ENCODE measurements at places on chromosomes 4 and X.
A peak's percentile ranks its signal among the peaks of the same experiment; 100 is the strongest.

GRCh38 chrX:25028726-25029125 is 13.0 kb upstream of the ARX start:
- DNase-seq = no peak

DNA sequence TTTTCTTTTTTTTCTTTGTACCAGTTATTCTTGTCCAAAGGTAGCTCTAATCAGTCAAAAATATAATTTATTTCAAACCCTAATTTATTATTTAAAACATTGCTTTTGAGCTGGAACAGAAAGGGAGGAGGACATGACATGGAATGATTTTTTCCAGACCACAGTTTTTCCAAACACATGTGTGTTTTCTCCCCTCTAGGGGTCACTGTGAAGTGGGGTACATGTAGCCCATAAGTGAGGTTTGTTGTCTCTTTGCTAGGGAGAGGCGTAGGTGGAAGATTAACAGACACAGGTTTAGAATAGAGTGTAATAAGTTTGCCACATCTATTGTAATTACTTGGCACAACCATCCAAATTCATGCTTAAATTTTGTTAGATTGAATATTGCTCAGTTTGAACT is 83.0 kb downstream of the TNIP2 start:
- DNase-seq = no peak

DNA sequence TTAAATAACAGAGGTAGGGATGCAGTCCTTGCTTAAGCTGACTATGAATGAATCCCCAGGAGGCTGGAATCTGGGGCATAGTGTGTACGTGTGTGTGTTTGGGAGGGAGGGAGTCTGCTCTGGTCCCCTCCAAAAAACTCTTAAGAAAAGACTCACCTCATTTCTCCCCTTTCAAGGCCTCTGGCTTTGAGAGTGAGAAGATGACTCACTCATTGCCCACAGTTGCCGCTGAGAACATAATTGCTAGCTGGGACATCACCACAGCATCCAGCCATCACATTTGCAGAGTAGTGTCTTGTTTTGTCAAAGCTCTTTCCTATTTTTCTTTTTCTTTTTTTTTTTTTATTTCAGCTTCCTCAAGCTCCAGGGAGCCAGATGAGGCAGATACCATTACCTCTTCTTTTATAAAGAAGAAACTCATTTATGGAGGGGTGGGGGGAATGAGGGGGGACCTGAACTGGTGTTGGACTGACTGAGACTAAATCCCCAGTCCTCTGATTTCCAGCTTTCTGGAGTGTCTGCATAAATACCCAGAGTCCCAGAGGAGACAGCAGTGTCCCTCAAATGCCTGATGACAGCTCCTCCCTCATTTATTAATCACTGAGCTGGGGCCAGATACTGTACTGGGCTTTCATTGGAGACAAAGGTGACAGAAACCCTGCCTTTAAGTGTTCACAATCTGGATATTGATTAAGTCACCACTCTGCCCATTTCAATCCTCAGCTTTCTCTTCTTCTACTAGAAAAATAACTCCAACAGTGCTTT is 61.9 kb upstream of the LAS1L start:
- DNase-seq = peak; percentile 64

GRCh38 chr4:185782523-185782922 is 29.5 kb downstream of the SORBS2 start:
- DNase-seq = no peak

GRCh38 chrX:130916636-130917422 is 13.8 kb upstream of the ENOX2 start:
- DNase-seq = peak; percentile 20

GRCh38 chr4:94588896-94589693 is 137.4 kb downstream of the PDLIM5 start:
- DNase-seq = no peak

GRCh38 chr4:5465529-5465928 is 242.8 kb downstream of the EVC2 start:
- DNase-seq = no peak

DNA sequence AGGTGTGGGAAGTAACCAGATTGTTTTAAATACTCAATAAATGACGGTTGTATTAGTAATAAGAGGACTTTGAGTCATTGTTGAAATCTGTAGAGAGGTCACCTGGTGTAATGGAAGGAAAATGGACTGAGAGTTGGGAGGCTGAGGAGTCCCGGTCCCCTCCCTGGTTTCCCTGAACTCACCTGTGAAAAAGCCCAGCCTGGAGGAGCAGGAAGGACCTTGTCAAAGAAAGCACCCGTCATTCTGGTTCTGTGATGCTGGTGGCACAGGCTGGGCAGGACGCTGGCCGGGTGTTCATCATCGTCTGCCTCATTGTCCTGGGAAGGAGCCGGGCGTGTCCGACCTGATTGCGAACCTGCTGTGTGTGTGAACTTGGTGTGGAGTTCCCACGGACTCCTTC is 70.8 kb downstream of the SORCS2 start:
- no peak for DNase-seq

DNA sequence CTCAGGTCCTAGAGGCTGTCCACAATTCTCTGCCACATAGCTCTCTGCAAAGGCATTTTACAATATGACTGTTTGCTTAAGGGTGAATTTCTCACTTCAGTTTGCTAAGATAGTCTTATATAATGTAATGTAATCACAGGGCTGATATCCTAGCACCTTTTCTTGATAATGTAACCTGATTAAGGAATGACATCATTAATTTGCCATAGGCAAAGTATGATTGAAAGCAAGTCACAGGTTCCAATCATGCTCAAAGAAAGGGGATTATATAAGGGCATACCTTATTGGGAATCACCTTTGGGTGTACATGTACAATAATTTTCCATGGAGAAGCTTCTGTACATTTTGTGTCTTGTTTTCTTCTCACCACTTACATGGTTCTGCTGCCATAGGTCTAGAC is 18.9 kb downstream of the GNRHR start:
- no peak for DNase-seq

GRCh38 chr4:3729188-3729881 is 36.9 kb upstream of the ADRA2C start:
- DNase-seq = no peak

GRCh38 chr4:79756140-79756895 is 316.7 kb downstream of the ANTXR2 start:
- DNase-seq = no peak

- DNase-seq = no peak
Observed at GRCh38 chr4:153481478-153481877, 15.3 kb downstream of the TMEM131L start.

DNA sequence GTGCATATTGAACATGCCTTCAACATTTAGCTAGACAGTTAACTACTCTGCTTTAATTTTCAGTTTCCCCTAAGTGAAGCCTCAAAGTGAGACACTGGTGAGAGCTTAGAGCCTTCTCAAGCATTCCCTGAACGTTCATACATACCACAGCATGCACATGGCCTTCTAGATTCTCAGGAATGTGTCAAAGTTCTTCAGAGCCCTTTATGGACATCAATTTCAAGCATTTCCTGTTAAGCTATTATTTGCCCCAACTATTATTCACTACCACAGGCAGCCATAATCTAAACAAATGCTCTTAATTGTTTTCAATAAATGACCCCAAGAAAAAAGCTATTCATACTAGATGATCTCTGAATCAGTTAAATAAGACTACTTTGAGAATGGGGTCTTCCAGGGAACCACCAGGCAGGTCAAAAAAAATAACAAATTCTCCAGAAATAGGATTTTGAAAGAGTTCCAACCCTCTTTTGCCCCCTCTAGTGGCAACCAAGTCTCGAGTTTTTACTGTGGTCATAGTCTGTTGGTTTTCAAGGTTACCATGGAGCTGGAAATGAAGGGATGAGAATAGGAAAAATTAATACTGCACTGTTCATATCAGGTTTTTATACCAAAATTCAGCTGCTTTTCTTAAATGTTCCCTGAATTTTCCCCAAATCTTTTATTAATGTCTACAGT is 235.4 kb downstream of the RAB28 start:
- peak; percentile 11 for DNase-seq

GRCh38 chr4:144384408-144384807 is 243.9 kb upstream of the GYPA start:
- DNase-seq = no peak

GRCh38 chrX:87813566-87813965 is 296.0 kb downstream of the KLHL4 start:
- no peak for DNase-seq

- no peak for DNase-seq
Observed at GRCh38 chrX:48165241-48165640, 31.4 kb downstream of the SSX5 start.

DNA sequence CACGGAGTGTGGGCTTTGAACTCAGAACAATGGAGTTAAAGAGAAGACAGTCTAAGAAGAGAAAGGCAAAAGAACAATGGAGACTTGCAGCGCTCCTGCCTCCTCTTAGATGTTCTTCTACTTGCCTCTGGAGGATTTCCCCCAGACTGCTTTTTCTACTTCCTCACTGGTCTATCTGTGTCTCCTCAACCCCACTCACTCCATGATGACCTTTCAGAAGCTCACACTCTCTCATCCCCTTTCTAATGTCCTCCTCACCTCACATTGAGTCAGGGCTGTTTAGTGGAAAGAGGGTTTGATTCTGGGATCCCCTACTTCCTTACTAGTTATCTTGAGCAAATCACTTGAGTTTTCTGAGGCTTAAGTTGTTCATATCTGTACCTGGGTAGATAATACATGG is 12.2 kb upstream of the HERC6 start:
- no peak for DNase-seq

DNA sequence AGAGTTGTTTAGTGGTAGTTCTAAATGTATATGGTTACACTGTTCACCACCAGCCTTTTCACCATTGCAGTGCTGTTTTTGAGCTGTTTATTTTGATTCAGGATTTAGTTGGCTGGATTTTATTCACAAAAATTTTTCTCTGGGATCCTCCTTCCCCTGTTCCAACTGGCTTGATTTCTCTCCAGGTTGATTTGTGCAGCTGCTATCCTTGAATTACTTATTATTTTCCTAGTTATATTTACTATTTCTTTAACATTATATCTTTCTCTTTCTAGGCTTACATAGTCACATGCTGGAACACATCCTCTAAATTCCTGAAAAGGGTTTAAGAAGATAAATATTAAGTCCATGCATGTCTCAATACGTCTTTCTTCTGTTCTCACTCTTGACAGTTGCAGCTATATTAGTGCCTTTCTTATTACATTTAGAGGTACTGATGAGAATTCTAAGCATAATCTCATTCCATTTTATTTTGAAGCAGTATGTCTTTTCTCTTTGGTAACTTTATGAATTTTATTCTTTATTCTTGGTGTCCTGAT is 82.2 kb downstream of the SUPT20HL2 start:
- no peak for DNase-seq

DNA sequence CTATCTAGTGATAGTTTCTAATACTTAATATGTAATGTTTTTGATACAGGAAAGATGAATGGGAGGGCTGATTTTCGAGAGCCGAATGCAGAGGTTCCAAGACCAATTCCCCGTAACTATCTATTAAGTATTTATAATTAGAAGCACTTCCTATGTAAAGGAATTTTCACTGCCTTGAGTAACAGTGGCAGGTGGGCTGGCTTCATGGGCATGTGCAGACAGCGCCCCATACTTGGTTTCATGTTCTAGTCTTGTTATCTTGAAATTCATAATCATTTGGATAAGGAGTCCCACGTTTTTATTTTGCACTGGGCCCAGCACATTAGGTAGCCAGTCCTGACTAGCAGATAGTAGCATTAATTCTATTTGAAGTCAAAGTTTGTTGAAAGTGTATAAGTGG is 1.7 kb downstream of the OCIAD1 start:
- no peak for DNase-seq

DNA sequence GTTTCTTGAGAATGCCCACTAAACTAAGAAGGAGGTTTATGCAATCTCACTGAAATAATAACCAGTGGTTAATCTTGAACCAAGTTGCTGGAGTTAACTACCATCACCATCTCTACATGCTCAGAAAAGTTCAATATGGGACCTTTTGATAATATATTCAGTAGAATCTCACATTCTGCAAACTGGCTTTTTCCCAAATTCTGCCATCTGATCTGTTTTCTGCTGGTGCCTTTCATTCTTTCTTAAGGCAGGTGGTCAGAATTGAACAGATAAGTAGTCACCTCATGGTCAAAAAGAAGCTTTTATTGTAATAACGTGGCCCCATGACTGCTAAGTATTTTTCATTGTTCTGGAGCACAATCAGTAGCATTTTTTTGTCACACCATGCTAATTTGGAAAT is 229.0 kb upstream of the GK2 start:
- DNase-seq = no peak

- DNase-seq = peak; percentile 55
Observed at GRCh38 chr4:83535520-83536361, at the start of gene GPAT3. GPAT3 (plus strand) TSS chr4:83536108; CDS start chr4:83536623, 515 bp downstream.

GRCh38 chr4:55758066-55758465 is 61.5 kb upstream of the EXOC1L start:
- no peak for DNase-seq

DNA sequence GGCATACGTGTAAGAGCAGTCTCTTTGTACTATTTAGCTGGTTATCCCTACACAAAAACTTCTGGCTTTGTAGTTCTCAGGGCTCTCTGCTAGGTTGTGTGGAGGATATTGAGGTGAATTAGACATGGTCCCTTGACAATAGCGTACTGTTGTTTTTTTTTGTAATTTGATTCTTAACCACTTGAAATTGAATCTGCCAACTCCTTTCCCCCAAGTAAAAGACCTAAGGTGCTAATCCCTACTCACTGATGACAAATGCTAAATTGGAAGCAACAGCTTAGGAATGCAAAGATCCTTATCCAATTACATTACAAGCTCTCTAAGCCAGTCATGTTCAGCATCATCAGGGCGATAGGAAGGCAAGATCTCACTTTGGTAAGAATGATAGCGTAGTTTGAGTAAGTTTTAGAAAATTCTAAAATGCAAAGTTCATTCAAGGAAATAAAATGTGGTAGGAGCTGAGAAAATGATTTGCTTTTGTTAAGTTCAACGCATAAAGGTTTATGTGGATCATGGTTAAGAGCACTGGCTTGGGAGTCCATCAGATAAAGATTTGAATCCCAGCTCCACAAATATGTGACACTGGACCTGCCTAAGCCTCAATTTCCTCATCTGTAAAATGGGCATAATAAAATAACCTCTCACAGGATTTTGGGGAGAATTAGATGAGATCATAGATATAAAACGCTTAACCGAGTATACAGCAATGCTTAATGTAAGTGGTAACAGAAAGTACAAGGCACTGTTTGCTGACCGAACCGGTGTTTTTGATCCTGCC is 39.3 kb downstream of the DOCK11 start:
- DNase-seq = no peak

DNA sequence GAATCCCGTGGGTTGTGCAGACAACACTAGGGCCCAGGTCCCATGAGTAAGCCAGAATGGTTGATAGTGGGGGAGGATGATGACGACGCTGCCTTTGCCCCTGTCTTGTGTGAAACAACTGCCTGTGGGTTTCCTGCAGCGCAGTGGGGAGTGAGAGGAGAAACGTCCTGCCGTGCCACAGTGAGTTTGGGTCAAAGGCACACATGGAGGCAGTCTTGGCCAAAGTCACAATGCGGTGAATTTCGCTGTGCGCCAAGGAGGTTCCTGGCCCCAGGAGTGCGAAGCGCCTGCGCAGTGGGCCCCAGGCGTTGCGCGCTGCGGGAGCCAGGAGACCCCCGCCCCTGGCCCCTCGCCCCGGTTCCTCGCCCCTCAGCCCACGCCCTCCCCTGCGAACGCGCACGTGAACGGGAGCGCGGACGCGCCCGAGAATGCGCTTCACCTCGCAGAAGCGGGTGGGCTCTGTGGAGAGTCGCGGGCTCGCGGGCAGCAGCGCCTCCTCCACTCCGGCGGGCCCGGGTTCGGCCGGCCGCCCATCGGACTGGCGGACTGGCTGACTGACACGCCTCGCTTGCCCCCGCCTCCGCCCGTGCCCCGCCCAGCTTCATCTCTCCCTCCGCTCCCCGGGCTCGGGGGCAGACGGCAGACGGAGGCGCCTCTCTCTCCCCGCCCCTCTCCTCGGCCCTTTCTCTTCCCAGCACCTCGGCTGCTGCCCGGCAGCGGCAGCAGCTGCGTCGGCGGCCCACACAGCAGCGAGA is at the start of gene NUDT10:
TSS of gene NUDT10 (plus strand) at position 635 of the 755 bp plus-strand sequence. CDS start 144 bp downstream, outside the sequence.
- no peak for DNase-seq

GRCh38 chr4:26937567-26937966 is 76.9 kb downstream of the STIM2 start:
- no peak for DNase-seq

Measured in MM.1S (cell line).